Heart right ventricle (tissue), 16 donors: ENCODE measurements at places on chromosomes 6 and 20.

GRCh38 chr6:36985417-36985807, 584 bp downstream of the MTCH1 start:
- no peak for DNase-seq

GRCh38 chr6:133341607-133342158, 100.5 kb downstream of the EYA4 start:
- DNase-seq = no peak

DNA sequence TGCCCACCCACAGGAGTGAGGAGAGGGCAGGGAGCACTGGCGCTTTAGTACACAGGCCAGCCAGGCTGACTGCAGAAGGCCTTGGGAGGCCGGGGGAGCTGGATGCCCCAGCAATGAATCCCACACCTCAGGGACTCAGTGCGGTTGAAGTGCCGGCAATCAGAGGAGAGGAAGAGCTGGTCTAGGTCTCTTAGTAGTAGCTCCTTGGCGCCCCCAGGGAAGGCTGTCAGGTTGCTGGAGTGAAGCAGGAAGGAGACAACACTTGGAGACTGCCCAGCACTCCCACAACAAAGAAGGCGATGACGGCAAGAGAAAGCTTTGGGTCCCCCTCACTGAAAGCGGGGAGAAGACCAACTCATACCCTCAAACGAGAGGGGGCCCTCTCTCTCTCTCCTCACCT, 8.3 kb upstream of the TNXB start:
- DNase-seq = no peak

DNA sequence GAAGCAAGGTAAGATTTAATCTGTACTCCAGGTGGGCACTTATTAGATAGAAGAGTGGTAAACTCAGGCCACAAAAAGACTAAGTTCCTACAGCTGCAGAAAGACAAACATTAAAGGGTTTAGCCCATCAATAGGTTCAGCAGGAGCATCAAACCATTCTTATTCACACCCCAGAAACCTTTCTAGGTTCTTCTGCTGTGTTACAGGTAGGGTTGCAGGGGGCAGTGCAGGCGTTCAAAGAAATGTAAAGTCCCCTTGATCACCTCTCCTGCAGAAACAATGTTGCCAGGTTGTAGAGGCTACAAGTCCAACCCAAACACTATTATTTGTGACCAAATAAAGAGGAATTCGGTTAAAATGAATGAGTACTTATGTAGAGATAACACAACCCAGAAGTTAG, 31.8 kb downstream of the PHACTR1 start:
- DNase-seq = no peak

GRCh38 chr6:146336191-146336590, 207.4 kb upstream of the RAB32 start:
- DNase-seq = no peak

GRCh38 chr6:132505158-132505557, 7.8 kb downstream of the STX7 start:
- no peak for DNase-seq

- peak; percentile 31 for DNase-seq
Measured at GRCh38 chr20:62362991-62363919, 3.9 kb downstream of the LAMA5 start.

- DNase-seq = no peak
Measured at GRCh38 chr20:10306440-10307358, 88.1 kb downstream of the SNAP25 start.

GRCh38 chr20:17725094-17725835, 25.5 kb downstream of the BANF2 start:
- DNase-seq = peak; percentile 34

- DNase-seq = no peak
Measured at GRCh38 chr6:150732765-150733539, 132.6 kb upstream of the MTHFD1L start.

- no peak for DNase-seq
Measured at GRCh38 chr6:73477407-73477806, 15.9 kb downstream of the MTO1 start.

DNA sequence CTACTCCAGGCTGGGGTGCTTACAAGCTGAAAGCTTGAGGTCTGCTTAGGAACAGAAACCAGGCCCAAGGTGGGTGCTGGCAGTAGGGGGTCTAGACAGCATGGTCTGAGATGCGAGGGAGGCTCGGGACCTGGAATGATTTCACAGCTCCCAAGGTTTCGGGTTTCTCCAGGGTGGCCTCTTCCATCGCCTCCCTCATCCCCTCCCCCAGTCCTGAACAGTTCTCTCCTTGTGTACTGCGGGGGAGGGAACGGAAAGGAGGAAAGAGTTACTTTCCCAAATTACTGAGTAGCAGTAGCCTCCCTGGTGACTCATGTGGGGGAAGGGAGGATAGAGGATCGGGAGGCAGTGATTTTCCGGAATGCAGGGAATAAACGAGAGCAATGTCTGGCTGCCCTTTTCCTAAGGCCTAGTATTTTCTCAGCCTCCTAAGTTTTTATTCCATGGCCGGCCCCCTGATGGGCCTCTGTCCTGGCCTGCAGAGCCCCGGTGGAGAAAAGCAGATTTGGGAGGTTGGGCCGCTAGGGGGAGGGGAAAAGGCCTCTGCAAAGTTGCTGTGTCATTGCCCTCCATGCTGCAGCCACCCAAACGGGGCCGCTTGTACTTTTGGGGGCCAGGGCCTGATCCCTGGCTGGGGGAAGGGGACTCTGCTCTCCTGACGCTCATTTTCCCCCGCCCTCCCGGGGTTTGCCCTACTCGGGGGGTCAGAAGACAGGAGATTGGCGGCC, 1.5 kb downstream of the BRD2 start:
- DNase-seq = peak; percentile 89

GRCh38 chr6:137188855-137189254, 15.4 kb upstream of the IL22RA2 start:
- DNase-seq = no peak

DNA sequence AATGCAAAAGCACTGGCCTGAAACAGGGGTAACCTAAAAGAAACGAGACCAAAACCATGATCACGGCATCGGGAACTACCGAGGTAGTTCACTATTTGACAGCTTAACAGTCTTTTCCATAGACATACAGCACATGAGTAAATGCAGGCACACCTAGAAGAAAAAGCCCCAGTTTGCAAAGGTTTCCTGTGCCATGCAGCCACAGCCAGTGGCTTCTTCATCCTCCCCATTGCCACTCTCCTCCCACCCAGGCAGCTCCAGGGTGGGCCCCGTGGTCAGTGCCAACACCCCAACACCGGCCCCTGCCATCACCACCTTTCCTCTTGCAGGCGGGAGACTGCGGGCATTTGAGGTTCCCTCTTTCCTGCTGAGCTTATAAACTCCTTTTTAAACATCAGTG, 115.4 kb downstream of the SLC23A2 start:
- DNase-seq = no peak

GRCh38 chr6:104860221-104860620, 502 bp upstream of the HACE1 start:
- no peak for DNase-seq

- no peak for DNase-seq
Measured at GRCh38 chr6:37369321-37370201, 15.8 kb downstream of the RNF8 start.

- no peak for DNase-seq
Measured at GRCh38 chr6:32692019-32692418, 25.6 kb upstream of the HLA-DQB1 start.

GRCh38 chr6:148758492-148758891, 11.7 kb downstream of the UST start:
- peak; percentile 21 for DNase-seq
